ENCODE measurements at places on chromosomes 2 and 18. TPM values are rescaled to one million over a fixed set of nuclear protein-coding genes. Genes with fewer than 3 reads are reported as not detected.

- DNase-seq, result no peak
Measured at GRCh38 chr2:234137400-234138014, 87.0 kb downstream of the SPP2 start.

- no peak for DNase-seq
Measured at GRCh38 chr2:160417745-160418397, 75.7 kb downstream of the RBMS1 start.

GRCh38 chr2:225889452-225889851 is 489.9 kb downstream of the NYAP2 start:
- DNase-seq, result peak; percentile 39

GRCh38 chr2:54634021-54634420 is 89.4 kb upstream of the EML6 start:
- DNase-seq, result no peak

The FLACC1 gene
- 2.4 TPM for total RNA-seq

The PAIP2B gene
- 20.4 TPM for total RNA-seq

The MAP3K19 gene
- total RNA-seq, result 0.41 TPM

The MALL gene
- 2.9 TPM for total RNA-seq

- no peak for DNase-seq
Measured at GRCh38 chr2:67108231-67108630, 288.9 kb upstream of the ETAA1 start.

DNA sequence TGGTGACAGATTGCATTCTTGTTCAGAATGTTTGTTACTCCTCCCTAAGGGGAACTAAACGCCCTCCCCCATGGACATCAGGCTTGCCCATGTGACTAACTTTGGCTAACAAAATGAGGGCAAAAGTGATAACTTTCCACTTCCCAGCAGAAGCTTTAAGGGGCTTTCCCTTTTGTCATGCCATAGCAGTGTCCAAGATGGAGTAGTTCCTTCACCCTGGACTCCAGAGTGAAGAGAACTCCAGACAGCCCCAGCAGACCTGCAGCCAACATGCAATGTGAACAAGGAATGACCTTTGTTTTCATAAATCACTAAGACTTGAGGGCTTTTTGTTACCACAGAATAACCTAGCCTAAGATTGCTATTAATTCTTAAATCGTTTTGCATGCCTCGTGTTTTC is 163.5 kb downstream of the ZEB2 start:
- DNase-seq, result no peak

DNA sequence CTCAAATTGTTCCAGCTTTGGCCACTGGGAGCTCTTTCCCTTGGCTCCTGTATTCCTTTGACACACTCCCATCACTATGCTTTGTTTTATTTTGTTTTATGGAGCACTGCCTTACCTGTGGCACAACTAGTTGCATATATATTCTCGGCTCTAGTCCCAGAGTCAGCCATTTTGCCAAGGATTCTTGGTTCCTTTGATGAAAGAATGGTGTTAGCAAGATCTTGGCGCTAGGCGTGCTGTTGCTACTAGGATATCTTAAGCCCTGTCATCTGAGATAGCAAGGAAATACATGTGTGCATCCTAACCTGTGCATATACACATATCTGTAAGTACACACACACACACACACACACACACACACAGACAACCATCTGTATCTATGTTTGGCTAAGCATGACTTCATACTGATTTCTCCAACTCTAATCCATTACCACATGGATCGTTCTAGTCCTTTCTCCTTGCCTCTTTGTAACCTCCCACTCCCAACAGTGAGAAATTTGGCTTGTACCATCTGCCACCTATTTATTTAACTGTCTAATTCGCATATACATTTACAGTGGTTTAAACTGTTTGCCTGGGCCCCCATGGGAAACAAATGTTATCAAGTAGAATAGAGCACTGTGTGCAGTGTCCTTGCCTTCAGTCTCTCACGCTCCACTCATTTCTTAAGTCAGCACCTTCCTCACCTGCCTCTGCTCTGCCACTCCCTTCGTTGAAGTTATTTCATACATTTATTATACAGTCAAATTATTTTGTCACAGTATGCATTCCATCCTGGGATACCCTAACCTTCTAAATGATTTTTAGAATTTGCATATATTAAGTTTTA is 137.5 kb upstream of the MAP3K20 start:
- no peak for DNase-seq

DNA sequence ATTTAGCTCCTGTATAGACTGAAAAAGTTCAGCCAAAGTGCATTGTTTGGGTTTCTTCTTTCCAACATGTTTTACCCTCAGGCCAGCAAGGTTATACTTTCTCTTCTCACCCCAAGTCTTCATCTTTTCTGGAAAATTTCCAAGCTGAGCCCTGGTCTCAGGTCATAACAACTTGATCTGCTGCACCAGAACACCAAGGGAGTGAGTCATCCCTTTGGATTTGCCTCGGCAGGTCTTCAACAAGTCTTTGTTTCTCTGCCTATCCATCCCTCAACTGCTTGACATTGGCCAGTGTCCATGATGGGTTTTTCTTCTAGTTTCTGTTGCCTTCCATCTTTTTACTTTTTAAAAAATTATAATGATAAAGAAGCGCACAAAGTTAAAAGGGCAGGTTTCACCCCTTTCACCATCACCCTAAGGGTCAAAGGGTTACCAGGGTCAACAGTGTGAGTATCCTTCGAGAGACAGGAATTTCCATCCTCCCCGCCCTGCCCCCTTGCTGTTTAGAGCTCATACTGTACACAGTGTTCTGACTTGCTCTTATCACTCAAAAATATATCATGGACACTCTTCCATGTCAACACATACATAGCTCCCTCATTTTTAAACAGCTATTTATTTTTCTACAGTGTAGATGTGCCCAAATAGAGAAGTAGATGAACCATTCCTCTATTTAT is 5.7 kb upstream of the SPATS2L start:
- DNase-seq, result no peak

The SEH1L gene
- 39.9 TPM for total RNA-seq

The CXCR1 gene
- total RNA-seq, result under 0.01 TPM

The CXCR4 gene
- 68.5 TPM for total RNA-seq

- no peak for DNase-seq
Measured at GRCh38 chr2:43158259-43158880, 68.0 kb downstream of the ZFP36L2 start.

DNA sequence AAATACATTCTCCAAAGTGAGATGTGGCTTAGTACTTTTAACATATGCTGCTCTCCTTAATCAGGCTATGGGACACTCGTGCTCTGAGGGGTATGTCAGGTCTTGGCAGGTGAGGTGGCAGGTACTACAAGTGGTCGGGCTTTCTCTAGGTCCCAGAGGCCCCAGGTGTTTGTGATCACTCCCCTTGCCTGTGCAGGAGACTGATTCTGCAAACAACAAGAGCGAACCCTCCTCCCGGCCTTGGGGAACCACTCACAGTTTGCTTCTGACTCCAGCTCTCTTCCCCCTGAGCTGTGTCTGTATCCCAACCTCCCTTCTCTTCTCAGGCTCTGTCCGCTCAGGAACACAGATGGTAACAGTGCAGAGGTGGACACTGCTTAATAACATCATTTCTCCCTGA is 48.1 kb downstream of the ATOH8 start:
- no peak for DNase-seq

- no peak for DNase-seq
Measured at GRCh38 chr18:74529378-74529777, 4.9 kb upstream of the CNDP1 start.

DNA sequence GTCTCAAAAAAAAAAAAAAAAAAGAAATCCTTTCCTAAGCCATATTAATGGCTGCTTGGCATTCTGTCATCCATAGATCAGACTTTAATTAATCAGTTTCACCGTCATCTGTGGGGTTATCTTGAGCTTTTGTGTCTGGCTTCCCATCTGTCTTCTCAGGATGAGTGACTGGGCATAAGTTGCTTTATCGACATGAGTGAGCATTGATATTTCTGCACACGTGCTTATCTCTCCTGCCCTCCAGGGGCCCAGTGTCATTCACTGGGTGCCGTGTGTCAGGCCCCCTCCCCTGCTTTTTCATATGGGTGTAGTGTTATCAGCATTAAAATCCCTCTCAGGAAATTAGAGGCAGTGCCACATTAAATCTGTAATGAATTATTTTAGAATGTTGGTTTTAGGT is 65.6 kb downstream of the SH3BP4 start:
- no peak for DNase-seq

- no peak for DNase-seq
Measured at GRCh38 chr2:212956665-212957607, 194.5 kb downstream of the IKZF2 start.

DNA sequence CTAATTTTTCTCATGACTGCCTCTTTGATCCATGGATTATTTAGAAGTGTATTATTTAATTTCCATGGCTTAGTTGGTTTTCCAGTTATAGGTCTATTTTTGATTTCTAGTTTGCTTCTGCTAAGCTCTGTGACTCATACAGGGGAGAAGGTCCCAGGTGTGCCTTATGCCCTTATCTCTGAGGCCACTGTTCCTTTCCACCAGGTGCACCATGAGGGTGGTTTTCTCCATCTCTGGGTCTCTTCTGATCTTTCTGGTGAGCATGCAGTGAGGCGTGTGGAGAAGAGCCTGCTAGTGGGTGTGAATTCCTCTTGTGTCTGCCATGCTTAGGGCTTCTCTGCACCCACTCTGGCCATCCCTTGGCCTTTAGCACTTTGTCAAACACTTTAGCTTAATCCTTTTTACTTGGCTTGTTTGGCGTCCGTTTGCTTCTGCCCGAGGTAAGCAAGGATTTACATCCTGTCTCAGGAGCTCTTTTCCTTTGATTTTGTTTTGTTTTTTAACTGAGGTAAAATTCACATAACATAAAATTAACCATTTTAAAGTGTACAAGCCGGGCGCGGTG is 129.8 kb upstream of the ARL4C start:
- DNase-seq, result no peak

DNA sequence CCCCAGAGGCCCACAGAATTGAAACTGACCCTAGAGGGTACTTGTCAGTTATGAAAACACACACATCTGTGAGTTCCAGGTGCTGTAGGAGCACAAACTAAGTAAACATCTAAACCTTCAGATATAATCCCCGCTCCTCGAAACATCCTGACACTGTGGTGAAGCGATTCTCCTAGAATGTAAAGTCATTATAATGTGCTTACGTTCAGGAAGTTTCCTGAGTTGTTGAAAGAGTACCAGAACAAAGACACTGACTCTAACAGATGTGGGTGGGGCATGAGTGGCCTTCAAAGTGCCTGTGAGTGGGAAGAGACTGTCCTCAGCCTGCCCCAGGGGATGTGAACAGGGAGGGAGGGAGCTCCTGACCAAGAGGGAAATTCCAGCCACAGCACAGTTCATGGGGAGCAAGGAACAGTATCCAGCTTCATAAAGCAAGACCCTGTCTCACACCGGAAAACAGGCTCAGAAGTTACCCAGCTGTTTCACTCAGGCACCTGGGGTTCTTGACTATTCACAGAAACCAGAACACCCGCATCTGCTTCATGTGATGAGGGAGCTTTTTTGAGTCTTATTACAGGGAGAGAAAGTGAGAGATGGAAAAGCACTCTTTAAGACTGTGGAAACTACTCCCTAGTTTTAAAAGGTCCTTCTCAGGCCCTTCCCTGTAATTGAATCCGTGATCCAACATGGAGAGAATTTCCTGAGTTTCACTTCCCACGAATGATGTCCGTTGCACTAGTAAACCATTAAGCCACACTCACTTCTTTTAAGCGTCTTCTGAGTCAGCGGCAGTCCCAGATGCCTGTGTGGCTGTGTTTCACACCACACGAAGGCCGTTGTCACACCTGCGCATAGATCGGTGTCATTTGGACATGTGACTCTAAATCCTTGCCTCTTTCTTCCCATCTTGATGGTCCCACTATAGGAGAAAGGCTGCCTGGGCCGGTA is 88.6 kb upstream of the EML6 start:
- DNase-seq, result no peak

The GPR155 gene
- total RNA-seq, result 14.7 TPM

GRCh38 chr2:60649721-60650120 is 96.3 kb upstream of the BCL11A start:
- no peak for DNase-seq

The IL36B gene
- not detected for total RNA-seq

The STON1 gene
- 3.7 TPM for total RNA-seq

GRCh38 chr2:141522048-141522447 is 608.8 kb downstream of the LRP1B start:
- no peak for DNase-seq

DNA sequence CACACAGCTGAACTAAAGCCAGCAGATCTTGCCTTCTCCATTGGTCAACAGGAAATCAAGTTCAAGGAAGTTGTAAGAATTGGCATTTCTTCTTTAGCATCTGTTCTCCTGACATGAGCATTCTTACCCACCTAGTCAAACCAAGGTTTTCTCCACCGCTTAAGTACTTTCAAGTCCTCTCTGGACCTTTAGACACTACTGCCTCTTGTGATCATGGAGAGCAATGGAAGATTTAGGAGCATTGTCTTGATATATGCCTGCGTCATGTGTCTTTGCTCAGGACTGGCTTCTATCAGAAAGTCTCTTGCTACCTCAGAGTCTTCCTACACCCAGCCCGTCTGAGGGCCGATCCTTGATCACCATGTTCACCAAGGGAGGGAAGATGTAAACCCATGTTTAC is 262.2 kb downstream of the PHLPP1 start:
- DNase-seq, result no peak

DNA sequence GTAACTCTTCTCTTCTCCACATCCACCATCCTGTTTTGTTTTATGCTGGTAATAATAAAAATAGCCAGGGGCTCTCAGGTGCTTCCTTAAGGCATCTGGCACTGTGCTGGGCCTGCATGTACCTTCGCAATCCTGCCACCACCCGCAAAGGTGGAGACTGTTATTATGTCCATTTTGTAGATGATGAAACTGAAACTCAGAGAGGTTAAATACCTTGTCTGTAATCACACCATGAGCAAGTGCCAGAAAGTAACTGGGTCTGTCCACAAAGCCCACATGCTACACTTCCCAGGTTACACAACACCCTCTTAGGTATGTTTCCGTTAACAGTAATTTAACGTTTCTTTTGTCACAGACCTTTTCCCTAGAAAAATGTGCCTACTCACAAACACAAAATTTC is 27.0 kb downstream of the NRP2 start:
- DNase-seq, result no peak

GRCh38 chr18:66210875-66211274 is 393.0 kb downstream of the CDH19 start:
- DNase-seq, result no peak

GRCh38 chr2:192347542-192347941 is 152.8 kb upstream of the TMEFF2 start:
- DNase-seq, result no peak

DNA sequence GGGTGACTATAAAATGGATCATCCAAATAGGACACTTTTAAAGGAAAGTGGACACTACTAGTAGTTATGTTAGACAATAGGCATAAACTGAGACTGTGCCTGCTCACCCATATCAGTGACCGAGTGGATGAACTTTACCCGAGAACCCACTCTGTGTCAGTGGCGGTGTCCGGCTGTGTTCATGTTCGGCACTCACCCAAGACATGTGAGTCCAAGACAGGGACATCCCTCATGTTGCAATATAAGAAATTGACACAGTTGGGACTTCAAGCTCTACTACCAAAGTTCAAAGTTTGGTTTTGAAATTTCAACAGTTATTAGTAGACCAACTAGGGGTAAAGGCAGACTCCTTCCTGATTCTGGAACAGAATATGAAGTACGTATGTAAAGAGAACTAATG is 326.3 kb upstream of the TNP1 start:
- no peak for DNase-seq

The PAX8 gene
- under 0.01 TPM for total RNA-seq

Measured in frontal cortex (tissue), 4 donors.